ENCODE measurements at places on chromosomes 2 and 18. TPM values are rescaled to one million over a fixed set of nuclear protein-coding genes. Genes with fewer than 3 reads are reported as not detected.

The B3GNT7 gene
- 151 TPM for total RNA-seq

The RAD51AP2 gene
- total RNA-seq = 0.30 TPM

DNA sequence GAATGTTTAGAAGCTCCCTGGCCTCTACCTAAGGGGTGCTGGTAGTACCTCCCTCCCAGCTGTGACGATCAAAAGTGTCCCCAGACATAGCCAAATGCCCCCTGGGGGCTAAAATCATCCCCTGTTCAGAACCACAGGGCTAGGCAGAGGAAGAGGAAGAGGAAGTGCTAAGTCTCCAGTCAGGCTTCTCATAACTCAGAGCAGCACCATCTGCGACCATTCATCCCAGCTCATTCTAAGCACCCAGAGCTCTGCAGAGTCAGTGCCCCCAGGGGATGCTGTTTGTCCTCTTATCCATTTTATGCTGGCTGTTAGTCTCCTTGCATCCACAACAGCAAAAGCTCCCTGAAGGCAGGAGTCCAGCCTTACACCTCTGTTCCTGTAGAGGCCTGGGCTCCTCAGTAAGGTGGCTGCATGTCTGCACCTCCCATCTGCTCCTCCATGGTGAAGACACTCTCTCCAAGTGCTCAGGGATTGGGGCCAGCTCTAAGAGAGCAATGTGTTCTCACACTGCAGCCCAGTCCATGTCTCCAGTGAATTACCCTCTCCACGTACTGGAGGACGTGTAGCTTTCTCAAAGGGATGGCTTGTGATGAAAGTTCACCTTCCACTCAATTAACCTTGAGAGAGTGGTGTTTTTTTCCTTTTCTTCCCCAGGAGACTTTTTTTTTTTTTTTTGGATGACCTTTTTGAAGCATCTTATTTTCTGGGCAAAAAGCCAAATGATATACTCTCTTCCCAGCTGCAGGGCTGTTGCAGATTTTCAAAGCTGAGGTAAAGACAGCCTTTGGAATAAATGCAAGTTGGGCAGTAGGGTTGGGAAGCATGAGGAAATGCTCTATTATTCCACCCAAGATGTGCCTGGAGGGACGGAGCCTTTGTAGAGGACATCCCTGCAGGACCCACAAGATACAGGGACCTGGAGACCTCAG, 158.9 kb upstream of the SLC14A2 start:
- H3K4me3 ChIP-seq = no peak overlapping the region
- no peaks in the 10 kb centered on the region for H3K27me3 ChIP-seq
- H3K27ac ChIP-seq = no peak overlapping the region
- no peak for DNase-seq
- peaks cover 3% of the 10 kb centered on the region for H3K4me1 ChIP-seq

GRCh38 chr18:74916773-74917393, 292.1 kb downstream of the PTGR3 start:
- no peaks in the 10 kb centered on the region for H3K36me3 ChIP-seq
- no peaks in the 10 kb centered on the region for H3K27me3 ChIP-seq
- H3K4me3 ChIP-seq = no peak overlapping the region
